Posterior vena cava (tissue), 2 donors: ENCODE measurements at places on chromosomes 5 and 9. TPM values are rescaled to one million over a fixed set of nuclear protein-coding genes. Genes with fewer than 3 reads are reported as not detected.
A peak's percentile ranks its signal among the peaks of the same experiment; 100 is the strongest.

DNA sequence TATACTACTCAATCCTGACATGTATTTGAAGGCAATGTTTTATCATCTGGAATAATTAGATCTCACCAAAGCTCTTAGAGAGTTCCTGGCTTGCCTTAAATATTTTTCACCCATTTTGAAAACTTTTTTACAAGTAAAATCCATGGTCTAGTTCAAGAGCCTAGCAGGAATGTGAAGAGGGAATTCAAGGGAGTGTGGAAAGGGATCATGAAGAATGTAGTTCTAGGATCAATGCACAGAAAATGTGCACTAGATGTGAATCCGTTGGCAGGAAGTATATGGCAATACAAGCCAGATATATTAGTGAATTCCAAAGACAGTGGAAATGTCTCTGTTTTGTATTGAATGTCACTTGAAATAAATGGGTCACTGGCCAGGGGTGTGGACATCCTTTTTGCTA, 167.9 kb upstream of the MOCS2 start:
- no peak for DNase-seq

GRCh38 chr5:36659411-36659810, 53.0 kb downstream of the SLC1A3 start:
- DNase-seq = no peak

DNA sequence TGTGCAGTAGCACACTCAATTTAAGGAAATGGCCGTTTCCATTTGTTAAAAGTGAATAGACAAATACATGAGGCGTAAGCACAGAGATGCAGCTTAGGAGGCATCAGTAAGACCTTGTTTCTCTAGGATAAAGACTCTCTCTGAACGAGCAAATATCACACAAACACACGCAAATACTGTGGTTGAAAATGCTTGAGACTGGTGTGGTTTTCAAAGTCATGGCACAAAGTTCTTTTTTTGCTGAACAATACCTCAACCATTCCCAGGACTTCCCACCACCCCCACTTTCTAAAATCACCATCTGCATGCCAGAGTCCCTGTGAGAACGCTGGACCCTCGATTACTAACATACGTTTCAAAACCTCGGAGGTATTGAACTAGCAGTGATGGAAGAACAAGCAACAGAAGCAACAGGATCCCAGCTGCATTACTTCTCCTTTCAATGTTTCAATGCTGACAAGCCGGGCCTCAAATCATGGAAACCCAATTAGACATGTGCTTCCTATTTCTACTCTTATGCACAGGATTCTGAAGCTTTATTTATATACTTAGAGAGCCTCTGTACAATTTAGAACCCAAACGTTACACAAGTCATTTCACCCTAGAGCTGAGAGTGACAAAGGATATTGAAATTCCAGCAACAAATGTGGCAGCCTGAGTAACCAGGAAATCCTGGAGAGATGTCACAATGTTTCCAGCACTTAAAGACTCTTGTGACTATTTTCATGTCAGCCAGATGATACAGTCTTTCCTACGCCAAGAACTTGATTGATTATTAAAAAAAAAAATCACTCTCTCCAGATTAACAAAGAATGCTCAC, 63.9 kb downstream of the CDC14B start:
- DNase-seq = no peak

DNA sequence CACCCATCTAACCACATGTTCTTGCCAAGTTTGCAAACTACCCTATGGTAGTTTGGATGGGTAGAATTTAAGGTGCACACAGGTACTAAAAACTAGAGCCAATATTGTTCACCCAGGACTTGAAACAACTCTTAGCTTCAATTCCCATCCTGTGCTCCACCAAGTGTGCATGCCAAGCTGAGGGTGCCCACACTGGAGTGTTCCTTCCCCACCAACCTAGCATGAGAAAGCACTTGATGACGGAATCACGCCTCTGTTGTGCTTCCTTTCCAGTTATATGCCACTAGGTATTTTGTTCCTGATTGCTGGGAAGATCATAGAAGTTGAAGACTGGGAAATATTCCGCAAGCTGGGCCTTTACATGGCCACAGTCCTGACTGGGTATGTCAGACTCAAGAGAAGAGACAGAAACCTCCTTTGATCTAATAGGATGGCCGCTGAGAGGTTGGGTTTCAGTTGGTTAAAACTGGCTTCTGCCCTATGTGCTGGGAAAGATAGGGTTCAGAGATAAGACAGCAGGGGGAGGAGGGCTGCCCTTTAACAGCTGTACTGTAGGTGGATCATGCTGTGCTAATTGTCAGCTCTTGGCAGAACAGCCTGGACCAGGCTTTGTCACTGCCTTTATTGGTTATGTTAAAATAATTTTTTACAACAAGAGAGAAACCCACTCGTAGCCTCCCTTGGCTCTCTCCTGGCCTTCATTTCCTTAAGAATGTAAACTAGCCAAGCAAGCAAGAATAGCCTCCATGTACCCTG, 83.5 kb downstream of the SLC1A1 start:
- DNase-seq = no peak

GRCh38 chr9:16092142-16093091, 539.6 kb downstream of the CCDC171 start:
- DNase-seq = no peak

GRCh38 chr9:125393426-125393825, 131.8 kb downstream of the GAPVD1 start:
- DNase-seq = no peak

Gene DTWD2
- total RNA-seq = 7.6 TPM

Gene PTPRD
- 21.4 TPM for total RNA-seq

DNA sequence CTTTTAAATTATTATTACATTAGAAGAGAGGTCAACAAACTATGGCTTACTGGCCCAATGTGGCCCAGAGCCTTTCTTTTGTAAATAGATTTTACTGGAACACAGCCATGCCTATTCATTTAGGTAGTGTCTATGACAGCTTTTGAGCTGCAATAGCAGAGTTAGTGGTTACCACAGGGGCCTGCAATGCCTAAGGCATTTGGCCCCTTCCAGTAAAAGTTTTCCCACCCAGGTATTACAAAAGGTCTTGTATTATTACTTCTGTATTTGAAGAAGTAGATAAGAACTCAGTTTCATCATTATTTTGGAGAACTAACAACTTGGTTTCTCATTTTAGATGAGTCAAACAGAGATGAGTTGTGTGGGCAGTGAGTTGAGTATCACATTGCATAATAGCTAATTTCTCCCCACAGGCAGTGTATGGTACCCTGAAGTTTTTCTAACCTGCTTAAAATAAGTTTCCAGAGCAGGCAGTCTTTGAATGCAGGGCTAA, 9.5 kb downstream of the MTRR start:
- DNase-seq = no peak

DNA sequence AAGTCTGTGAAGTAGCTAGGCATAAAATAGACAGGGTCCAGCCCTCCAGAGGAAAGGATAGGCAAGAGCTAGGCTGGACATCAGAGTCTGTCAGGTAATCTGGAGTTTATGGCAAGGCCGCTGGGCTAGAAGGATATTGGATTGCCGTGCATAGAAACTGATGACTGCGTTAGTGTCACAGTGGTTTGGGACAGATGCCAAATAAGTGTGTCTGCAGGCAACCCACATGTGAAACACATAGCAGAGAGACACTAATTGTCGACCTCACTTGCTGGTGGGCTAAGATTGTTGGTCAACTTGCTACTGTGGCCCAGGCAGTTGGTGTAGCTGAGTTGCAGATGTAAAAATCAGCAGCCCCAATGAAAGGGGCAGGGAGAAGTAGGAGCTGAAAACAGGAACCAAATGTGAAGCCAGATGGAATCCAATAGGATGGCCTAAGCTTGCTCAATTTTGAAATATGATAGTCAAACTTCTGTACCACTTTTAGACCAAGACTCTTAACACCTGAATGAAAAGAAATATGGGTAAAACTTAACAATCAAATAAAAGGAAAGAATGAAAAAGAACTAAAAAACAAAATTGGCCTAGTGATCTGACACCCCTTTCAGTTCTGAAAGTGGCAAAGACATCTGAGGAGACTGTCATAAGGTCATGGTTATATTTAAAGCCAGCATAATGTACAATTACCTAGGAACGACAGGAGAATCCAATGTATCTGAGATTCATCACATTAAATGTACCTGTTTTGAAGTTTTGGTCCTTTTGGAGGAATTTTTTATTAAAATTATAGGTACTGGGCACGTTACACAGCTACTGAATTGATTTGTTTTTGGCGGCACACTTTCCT, 243.3 kb upstream of the ACTBL2 start:
- no peak for DNase-seq

DNA sequence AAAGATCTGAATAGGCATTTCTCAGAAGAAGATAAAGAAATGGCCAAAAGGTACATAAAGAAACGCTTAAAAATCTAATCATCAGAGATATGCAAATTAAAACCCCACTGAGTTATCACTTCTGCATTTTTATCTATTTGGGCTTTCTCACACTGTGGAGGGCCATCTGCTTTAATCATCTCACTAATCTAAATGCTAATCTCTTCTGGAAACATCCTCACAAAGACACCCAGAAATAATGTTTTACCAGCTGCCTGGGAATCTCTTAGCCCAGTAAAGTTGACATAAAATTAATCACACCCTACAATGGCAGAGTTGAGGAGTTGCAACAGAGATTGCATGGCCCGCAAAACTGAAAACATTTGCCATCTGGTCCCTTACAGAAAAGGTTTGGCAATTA, 407.9 kb upstream of the CYLC2 start:
- DNase-seq = no peak

DNA sequence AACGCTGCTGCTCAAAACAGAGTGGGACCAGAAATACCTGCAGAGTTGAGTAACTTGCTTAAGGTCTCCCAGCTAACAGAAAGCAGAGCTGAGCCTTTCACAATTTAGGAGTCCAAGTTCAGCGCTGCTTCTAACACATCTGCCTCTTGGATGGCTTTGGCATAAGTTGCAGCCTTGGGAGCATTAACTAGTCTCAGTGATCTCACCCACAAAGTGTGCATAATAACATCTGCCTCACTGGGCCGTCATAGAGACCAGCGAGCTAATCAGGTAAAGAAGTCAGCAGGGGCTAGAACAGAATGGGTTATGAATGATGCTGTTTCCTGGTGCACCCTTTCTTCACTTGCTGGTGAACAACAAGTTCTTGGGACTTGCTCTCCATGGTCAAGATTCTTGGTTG, 36.5 kb downstream of the WWC1 start:
- DNase-seq = peak; percentile 19

- no peak for DNase-seq
Measured at GRCh38 chr9:93392974-93393373, 58.5 kb upstream of the FAM120A start.

DNA sequence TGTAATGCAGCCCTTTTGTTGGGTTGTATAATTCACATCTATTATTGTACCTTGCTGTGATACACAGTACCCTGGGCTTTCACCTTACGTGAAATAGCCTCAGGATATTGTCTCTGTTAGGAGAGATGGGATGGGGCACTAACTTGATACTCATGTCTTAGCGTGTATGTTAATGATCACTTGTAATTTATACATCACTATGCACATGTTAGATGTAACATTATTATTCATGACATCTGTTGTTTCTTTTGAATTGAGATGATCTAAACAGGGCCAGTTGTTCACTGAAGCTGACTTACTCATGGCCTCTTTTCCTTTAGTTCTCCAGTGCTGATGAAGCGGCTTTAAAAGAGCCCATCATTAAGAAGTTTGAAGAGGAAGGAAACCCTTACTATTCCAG, 65.2 kb downstream of the MCCC2 start:
- no peak for DNase-seq

Gene FGFR4
- total RNA-seq = 1.5 TPM

- no peak for DNase-seq
Measured at GRCh38 chr9:93390953-93391515, 60.5 kb upstream of the FAM120A start.

GRCh38 chr5:77358255-77359205, 133.6 kb downstream of the WDR41 start:
- no peak for DNase-seq

Gene AKNA
- 32.4 TPM for total RNA-seq

DNA sequence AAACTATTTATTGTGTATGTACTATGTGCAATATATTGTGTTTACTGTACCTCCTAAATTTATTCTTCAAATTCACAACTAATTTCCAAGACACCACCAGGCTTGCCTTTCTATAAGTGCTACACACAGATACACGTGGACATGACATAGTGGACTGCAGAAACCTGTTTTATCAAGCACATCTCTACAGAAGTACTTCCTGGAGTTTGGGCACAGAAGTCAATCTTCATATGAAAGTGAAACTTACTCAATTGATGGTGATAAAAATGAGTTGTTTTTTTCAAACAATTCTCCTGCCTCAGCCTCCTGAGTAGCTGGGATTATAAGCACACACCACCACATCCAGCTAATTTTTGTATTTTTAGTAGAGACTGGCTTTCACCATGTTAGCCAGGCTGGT, 57.6 kb downstream of the NLN start:
- no peak for DNase-seq

Gene IL33
- 93.8 TPM for total RNA-seq

- no peak for DNase-seq
Measured at GRCh38 chr9:78439866-78440830, 143.2 kb downstream of the PSAT1 start.

- DNase-seq = no peak
Measured at GRCh38 chr9:93862877-93863545, 92.1 kb downstream of the BARX1 start.

- DNase-seq = no peak
Measured at GRCh38 chr5:136251502-136252169, 58.7 kb upstream of the SMIM32 start.

DNA sequence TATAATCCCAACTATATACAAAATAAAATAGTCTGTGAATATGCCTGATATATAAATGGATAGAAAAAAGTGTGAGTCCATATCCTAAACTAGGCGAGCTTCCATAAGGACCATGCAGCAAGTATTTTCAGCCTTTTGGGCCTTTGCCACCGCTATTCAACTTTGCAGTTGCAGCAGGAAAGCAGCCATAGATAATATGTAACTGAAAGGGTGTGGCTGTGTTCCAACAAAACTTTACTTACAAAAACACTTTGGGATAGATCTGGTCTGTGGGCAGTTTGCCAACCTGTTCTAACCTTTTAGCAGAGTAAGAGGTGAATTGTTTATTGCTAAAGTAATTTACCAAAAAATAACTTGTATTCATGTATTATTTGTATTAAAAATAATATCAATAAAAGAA, 127.8 kb upstream of the GPR151 start:
- DNase-seq = no peak

- DNase-seq = no peak
Measured at GRCh38 chr9:127263664-127264063, 910 bp upstream of the GARNL3 start.

GRCh38 chr5:14900693-14901461, 29.3 kb upstream of the ANKH start:
- peak; percentile 87 for DNase-seq

DNA sequence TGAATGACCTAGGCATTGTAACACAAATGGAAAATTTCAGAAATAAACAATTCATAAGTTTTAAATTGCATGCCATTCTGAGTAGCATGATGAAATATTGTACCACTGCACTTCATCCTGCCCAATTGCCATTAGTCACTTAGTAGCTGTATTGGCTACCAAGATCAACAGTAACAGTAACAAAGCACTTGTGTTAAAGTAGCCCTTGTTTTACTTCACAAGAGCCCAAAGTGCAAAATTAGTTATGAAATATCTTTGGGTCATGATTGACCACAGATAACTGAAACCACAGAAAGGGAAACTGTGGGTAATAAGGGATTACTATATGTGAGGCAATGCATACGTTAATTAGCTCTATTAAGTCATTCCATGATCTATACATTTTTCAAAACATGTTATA, 33.3 kb upstream of the RORB start:
- no peak for DNase-seq

- no peak for DNase-seq
Measured at GRCh38 chr5:163460562-163461171, at the start of gene HMMR. TSS of gene HMMR (plus strand) at chr5:163460632. CDS start at chr5:163460693, 61 bp downstream.
